CD4-positive, alpha-beta T cell treated with Interferon alpha-2 for 1 hour (primary cell): ENCODE measurements at places on chromosomes 6 and 20.

DNA sequence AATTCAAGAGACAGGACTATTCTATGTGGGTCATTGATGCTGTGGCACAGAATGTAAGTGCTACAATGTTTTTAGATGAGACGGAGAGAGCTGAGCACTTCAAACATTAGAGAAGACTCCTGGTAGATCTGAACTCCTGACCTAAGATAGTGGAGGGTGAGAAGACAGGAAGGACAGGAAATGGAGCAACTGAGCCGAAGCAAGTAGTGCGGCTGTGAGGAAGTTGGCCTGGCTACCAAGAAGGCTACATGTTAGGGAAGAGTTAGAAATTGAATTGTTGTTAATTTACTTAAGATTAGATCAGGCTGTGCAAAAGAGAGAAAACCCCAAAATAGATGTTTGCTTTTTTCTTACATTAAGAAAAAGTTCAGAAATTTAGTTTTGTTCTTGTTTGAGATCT, 14.4 kb upstream of the MLIP start:
- DNase-seq, result no peak

DNA sequence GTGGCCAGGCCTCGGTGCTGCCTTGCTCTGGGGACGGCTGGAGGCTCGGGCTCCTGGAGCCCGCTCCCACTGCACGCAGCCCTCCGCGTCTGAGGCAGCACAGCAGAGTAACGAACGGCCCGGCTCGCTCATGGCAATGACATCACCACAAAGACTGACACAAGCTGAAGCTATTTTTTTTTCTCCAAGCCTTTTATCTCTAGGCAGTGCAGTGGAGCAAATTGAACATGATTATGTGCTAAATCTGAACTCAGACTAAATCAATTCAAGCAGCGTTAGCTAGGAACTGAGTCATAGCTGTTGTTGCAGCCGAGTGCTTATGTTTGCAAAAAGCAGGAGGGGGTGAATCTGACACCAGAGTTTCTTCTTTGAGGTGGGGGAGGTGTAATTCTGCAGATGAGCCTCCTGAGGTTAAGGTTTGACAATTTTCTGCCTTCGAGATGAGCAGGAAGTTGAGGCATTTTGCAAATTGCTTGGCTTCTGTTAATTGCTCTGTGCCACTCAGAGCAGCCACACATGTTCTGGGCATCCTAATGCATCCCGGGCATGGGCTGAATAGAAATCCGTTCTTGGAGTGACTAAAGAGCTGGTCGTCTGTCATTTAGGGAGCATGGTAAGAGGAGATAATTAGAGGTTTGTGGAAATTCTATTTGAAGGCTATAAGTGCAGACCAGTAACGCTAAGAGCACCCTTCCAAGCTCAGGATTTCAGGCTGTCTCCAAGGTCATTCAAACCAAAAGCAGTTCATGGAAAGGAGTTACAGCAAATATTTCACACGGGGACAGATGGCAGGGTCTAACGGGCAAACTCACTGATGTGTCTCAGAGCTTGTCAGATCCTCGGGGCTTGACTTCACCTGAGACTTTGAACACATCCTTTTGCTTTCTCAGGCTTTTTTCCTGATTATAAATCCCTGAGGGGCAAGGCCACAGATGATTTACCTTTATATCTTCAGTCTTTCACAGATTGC, 155.1 kb upstream of the ENPP5 start:
- DNase-seq, result no peak

GRCh38 chr6:89267918-89268317, 47.2 kb downstream of the GABRR2 start:
- DNase-seq, result no peak

GRCh38 chr6:46279874-46280273, 109.1 kb upstream of the ENPP5 start:
- DNase-seq, result no peak

GRCh38 chr6:166638573-166638964, 11.5 kb upstream of the RPS6KA2 start:
- DNase-seq, result no peak

GRCh38 chr6:118542184-118542952, 5.7 kb upstream of the PLN start:
- no peak for DNase-seq
